AG09319 (cell line): ENCODE measurements at places on chromosomes 4 and X.

GRCh38 chr4:75235359-75235951, 278.7 kb downstream of the RCHY1 start:
- DNase-seq = no peak

GRCh38 chr4:38867478-38868058, at the start of gene FAM114A1:
Gene FAM114A1 (plus strand): TSS chr4:38867806. CDS start chr4:38878079, 10,273 bp downstream.
- peak; percentile 69 for DNase-seq

DNA sequence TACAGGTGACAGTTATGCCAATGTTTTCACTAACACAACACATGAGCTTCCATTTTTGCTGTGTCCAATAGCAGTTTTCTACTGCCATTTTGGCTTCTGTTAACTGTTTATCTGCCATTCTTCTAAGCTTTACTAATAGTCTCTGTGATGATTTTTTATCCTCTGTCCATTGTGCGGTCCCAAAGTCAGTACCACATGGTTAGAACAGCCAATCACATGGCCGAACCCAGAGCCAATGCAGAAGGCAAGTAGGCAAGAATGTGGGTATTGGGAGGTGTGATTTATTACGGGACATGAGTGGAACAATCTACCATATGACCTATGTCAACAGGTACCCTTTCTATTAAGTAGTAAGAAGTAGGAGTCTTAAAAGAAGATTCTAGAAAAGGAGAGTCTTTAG, 61.5 kb downstream of the GRIA2 start:
- no peak for DNase-seq

DNA sequence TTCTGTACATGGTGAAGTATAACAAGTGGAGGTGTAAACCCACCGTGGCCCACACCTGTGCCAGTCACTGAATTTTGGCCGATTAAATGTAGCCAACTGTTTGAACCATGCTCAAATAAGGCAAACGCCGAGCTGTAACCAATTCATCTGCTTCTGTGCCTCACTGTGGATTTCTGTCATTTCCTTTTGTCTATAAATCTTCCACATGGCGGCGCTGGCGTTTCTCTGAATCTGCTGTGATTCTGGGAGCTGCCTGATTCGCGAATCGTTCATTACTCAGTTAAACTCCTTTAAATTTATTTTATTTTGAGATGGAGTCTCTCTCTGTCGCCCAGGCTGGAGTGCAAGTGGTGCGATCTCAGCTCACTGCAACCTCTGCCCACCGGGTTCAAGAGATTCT, 19.2 kb downstream of the SUPT20HL2 start:
- DNase-seq = no peak

GRCh38 chr4:135418353-135418752, 1216.8 kb upstream of the PABPC4L start:
- no peak for DNase-seq

DNA sequence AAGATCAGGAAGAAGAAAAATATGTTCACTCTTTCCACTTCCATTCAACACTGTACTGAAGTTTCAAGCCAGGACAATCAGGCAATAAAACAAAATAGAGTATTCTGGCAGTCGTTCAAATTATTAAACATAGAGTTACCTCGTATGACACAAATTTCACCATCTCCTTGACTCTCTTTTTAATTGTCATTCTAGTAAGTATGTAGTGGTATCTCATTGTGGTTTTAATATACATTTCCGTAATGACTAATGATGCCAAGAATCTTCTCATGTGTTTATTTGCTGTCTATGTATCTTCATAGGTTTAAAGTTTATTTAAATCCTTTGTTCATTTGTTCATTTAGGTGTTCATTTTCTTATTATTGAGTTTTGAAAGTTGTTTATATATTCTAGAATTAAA, 352.2 kb downstream of the IDS start:
- no peak for DNase-seq

DNA sequence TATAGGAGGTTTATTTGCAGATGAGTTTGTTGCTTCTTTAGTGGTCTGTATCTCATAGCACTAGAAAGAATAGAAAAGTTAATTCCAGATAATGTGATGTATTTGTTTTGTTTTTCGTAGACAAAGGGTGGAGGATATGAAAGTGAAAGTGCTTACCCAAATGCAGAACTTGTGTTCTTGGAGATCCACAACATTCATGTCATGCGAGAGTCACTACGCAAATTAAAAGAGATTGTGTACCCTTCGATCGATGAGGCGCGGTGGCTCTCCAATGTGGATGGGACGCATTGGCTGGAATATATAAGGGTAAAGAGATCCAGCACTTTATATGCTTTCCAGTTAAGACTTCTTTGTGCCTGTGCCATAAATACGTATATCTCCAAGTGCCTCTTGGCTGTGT, 43.3 kb downstream of the MTMR1 start:
- DNase-seq = no peak

DNA sequence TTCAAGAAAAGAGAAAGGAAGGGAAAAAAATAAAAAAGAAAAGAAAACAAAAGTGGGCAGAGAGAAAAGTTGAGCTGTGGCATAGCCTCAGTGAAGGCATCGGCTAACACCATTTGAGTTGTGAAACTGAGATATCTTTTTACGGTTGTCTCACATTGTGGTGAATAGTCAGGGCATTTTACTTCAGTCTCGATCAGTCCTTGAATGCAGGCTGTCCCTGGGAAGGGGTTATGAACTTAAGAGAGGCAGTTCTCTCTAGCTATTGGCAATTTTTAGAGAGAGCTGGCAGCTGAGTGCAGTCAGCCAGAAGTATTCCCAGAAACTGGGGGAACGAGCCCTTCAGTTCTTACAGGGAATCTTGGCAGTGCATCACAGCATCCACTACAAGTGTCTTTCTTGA, 93.5 kb upstream of the SLC6A14 start:
- no peak for DNase-seq

GRCh38 chr4:169024762-169025161, 14.7 kb upstream of the CBR4 start:
- DNase-seq = no peak

- DNase-seq = no peak
Observed at GRCh38 chr4:119116925-119117900, 18.4 kb upstream of the MYOZ2 start.

DNA sequence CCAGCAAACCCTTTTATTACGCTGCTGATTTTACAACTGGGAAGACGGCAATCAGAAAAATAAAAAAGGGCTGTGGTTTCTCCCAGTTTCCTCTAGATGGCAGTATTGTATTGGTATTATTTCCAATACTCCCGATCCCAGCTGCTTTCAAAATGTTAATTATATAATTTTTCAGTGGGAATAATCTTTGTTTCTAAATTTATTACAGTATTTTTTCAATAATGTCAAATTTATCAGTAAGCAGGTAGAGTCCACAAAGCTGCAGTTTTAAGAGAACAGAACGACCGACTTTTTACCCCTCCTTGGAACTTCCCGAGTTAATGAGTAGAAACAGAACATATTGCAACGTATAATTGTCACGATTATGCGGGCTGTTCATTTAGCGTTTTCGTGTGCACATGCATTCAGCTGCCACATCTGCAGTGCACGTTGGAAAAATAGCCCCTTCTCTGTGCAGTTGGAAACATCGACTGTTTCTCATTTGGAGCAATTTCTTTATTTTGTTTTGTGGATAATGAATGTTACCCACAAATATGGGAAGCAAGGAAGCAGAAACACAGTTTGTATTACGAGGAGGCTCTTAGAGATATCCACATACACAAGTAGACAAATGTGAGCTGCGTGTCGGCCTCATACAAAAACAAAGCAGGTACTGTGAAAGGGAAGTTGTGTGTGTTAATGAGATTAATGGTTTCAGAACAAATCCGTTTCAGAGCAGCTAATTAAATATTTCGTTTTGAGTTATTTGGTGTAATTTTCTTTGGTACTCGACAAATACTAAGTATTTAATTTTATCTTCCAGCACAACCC, 188.0 kb downstream of the STIM2 start:
- no peak for DNase-seq

GRCh38 chr4:145044341-145044740, 53.7 kb downstream of the ANAPC10 start:
- DNase-seq = no peak

DNA sequence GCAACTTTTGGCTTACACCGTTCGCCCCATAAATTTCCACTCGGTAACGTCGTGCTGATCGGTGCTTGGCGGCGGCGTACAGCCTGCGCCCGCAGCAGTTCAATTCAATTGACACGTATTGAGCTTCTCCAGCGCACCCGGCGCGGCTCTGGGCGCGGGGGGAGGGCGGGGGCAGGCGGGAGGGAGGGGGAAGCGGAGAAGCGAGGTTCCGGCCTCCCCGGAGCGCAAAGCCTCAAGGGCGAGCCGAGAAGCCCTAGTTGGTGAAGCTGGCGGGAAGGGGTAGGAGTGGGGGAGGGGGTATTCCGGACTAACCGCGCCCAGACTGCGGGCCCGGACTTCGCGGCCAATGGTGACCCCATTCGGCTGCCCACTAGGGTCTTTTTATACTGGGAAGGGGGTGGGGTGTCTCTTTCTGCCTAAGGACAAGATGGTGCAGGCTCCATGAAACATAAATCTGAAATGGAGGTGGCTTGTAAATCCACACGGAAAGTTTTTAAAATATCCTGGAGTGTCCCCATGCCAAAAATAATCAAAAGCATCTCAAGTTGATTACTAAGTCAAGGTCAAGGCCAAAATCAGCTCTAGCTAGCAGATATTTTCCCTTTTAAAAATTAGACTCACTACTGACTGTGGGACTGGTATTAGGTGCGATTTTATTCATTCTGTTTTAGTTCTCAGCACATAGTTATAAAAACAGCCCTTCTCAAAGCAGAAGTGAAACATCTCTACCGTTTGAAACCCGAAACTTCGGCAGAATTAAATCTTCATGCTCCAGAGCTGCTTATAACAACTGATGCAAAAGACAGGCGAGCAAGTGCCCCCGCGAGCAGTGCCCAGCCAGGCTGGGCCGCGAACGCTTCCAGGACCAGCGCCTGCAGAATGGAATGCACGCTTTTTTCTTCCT, 1.5 kb upstream of the BCOR start:
- no peak for DNase-seq

GRCh38 chr4:3310301-3311094, 17.7 kb downstream of the RGS12 start:
- DNase-seq = no peak

- no peak for DNase-seq
Observed at GRCh38 chr4:177687117-177687516, 244.9 kb upstream of the AGA start.

DNA sequence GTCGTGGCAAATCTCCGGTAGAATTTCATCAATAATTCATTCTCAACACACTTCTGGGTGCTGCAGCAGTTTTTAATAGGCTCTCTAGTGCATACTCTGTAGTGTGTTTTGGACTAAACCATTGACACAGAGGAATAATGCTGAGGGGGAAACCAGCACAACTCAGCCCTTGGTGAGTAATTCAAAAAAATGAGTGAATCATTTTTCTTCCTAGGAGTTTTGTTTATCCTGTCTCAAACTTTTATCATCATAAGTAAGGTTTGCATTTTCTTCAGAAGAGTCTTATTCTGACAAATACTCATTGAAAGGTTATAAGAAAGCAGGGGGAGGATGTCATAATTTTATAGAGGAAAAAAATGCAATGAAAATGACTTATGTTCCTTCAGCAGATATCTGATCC, 2542.7 kb downstream of the PCDH7 start:
- DNase-seq = no peak

DNA sequence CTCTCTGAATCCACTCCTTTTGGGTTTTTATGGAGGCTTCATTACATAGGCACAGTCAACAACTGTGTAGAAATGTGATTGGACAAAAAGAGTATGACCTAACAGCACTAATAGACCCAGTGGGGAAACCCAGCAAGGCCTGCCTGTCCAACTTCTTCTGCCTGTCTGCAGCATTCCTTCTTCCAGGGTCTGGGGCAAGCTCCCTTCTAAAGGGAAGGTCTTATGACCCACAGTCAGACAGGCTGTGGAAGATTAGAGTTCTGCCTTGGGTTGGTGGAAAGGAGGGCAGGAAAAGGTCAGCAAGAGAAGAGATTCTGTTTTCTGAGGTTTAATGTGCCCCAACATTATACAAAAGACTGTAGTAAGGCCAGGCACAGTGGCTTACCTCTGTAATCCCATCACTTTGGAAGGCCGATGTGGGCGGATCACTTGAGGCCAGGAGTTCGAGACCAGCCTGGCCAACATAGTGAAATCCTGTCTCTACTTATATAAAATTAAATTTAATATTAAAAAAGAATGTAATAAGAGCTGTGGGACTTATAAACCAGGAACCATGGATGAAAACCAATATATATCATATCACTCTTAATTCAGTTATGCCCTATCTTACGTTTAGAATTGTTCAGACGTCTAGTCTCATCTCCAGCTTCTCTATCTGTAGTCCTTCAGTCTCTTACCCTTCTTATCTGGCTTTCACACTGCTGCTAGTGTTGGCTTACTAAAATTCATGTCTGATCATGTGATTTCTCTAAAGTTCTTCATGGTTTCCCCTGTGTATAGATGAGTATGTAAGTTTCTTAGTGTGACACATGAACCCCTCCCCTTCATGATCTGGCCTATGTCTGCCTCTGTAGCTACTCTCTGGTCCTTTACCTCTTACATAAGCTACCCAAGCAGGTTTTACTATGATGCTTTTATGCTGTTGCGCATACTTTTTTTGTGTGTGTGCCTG, 6.2 kb downstream of the CLCN3 start:
- no peak for DNase-seq

- DNase-seq = no peak
Observed at GRCh38 chr4:183517781-183518180, 12.9 kb downstream of the ING2 start.

DNA sequence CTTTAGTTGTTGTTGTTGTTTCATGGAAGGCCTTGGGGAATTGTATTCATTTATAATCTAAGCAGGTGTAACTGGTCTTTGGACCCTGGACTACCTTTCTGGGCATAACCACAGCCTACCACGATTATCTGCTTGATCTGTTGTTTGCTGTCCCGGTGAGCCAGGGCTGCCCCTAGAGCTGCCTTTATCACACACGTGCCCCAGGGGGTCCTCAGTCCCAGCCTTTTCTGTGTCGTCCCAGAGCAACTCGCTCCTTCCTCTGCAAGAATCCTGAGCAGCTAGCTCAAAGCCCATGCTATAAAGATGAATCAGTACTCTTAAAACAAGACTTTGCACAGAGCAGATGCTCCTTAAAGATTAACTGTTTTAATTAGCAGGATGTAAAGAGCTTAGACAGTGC, 273.2 kb downstream of the EVC2 start:
- DNase-seq = no peak

GRCh38 chrX:85037114-85037513, 33.4 kb downstream of the APOOL start:
- DNase-seq = no peak

GRCh38 chrX:10015723-10016518, 48.8 kb downstream of the CLDN34 start:
- no peak for DNase-seq

- DNase-seq = no peak
Observed at GRCh38 chrX:136906921-136907510, 26.5 kb upstream of the RBMX start.

DNA sequence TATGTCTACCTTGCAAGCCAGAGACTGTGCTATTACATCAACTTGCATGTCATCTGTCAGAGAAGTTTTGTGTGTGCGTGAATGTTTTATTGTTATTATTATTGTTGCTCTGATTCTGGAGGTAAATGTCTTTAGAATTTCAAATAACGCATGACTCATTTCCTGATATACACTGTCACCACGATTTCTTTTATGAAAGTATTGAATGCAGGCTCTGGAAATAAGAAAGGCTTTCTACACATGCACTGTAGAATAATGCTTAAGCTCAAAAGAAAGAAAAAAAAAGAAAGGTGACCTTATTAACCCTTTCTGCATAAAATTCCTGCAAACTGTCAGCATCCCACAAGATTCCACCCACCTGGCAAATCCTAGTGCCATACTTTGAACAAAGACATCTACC, 632.9 kb downstream of the ZNF674 start:
- DNase-seq = no peak
